Memory B cell (primary cell): ENCODE measurements at places on chromosomes 7 and 10.

DNA sequence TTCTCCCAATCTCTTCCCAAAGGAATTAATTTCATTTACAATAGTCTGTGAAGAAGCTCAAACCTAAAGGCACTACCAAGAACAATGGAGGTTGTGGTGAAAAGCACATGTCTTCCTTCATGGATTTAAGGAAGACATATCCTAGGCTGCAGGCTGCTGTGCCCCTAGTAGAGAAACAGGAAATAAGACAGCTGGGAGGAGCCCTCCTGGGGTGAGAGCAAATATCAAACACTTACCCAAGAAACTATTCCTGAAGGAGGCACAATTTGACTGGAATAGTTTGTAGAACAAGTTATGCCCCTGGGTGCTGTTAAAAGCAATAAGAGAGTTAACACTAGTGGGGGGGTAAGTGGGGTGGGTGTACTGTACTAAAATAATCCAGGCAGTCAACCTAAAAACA lies 30.1 kb downstream of the PDZD8 start:
- H3K27me3 ChIP-seq, result no peaks in the 10 kb centered on the region
- H3K27ac ChIP-seq, result no peak overlapping the region
- no peak overlapping the region for H3K4me3 ChIP-seq
- peaks cover 8% of the 10 kb centered on the region for H3K36me3 ChIP-seq

DNA sequence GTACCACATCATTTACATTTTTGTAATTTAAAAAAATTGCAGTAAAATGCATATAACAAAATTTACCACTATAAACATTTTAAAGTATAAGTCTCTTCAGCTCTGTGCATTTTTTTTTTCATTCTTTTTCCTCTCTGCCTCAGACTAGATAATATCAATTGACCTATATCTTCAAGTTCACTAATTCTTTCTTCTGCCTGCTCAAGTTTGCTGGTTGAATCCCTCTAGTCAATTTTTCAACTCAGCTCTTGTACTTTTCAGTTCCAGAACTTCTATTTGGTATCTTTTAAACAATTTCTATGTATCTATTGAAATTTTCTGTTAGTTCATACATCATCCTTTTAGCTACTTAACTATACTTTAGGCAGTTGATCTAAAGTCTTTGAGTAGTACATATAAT lies 112.0 kb downstream of the MICU1 start:
- no peak overlapping the region for H3K4me3 ChIP-seq
- H3K4me1 ChIP-seq, result peaks cover 4% of the 10 kb centered on the region
- no peaks in the 10 kb centered on the region for H3K27me3 ChIP-seq
- no peak for DNase-seq

GRCh38 chr7:132751244-132751647 lies 175.0 kb upstream of the PLXNA4 start:
- no peak for DNase-seq
- peaks cover 7% of the 10 kb centered on the region for H3K4me1 ChIP-seq
- H3K27me3 ChIP-seq, result peaks cover 13% of the 10 kb centered on the region

DNA sequence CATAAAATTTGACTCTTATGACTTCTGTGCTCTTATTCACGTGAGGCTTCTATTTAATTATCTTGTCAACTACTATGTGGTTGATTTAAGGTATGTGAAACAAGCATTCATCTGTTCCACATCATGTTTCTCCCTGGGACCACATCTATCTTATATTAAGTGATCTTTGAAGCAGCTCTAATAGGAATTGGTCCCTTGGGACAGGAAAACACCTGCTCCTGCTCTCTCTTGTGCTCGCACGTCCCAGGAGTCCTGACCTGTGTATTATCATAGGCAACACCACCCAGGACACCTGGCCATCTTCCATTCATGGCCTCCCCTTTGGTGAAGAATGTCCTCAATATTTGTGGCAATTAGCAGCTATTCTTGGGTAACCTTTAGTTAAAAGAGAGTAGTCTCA lies 269.2 kb downstream of the NRG3 start:
- H3K27ac ChIP-seq, result no peak overlapping the region
- H3K27me3 ChIP-seq, result no peaks in the 10 kb centered on the region
- no peaks in the 10 kb centered on the region for H3K4me1 ChIP-seq
- H3K36me3 ChIP-seq, result no peaks in the 10 kb centered on the region
- DNase-seq, result no peak
- H3K4me3 ChIP-seq, result no peak overlapping the region

- no peak overlapping the region for H3K4me3 ChIP-seq
- DNase-seq, result no peak
- no peak overlapping the region for H3K27ac ChIP-seq
Measured at GRCh38 chr10:34771106-34771505, 44.0 kb downstream of the PARD3 start.

GRCh38 chr7:2106440-2106839 lies 126.3 kb downstream of the MAD1L1 start:
- no peak overlapping the region for H3K27ac ChIP-seq
- H3K4me3 ChIP-seq, result no peak overlapping the region
- H3K36me3 ChIP-seq, result peaks cover 7% of the 10 kb centered on the region
- H3K27me3 ChIP-seq, result no peaks in the 10 kb centered on the region
- no peak for DNase-seq
- peaks cover 34% of the 10 kb centered on the region for H3K4me1 ChIP-seq

- no peak for DNase-seq
- H3K4me1 ChIP-seq, result peaks cover 13% of the 10 kb centered on the region
- no peak overlapping the region for H3K27ac ChIP-seq
- no peak overlapping the region for H3K4me3 ChIP-seq
- H3K27me3 ChIP-seq, result peaks cover 10% of the 10 kb centered on the region
Measured at GRCh38 chr7:116522247-116522646, 2.6 kb upstream of the CAV1 start.

DNA sequence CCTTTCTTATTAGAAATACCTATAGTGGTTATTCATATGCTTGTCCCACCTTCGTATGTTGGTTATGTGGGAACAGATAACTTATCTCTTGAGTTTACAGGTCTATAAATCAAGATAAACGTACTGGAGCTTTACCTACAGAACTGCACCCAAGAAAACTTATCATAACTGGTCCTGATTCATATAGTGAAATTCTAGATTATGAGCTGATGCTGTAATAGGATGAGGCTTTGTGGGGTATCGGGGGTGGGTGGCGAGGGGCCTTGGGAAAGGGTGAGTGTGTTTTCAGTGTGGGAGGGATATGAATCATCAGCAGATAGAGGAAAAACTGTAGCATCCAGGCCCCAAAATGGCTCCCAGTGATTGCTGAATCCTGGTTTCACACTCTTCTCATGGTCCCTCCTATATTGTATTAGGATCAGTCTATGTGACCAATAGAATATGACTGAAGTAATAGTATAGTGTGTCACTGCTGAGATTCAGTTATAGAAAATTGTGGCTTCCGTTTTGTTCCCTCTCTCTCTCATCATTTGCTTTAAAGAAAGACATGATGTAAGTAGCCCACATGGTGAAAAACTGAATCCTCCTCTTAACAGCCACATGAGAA lies 706.8 kb upstream of the LRRTM3 start:
- no peak overlapping the region for H3K27ac ChIP-seq
- H3K4me3 ChIP-seq, result no peak overlapping the region
- DNase-seq, result no peak
- no peaks in the 10 kb centered on the region for H3K27me3 ChIP-seq
- no peaks in the 10 kb centered on the region for H3K4me1 ChIP-seq
- H3K36me3 ChIP-seq, result no peaks in the 10 kb centered on the region

DNA sequence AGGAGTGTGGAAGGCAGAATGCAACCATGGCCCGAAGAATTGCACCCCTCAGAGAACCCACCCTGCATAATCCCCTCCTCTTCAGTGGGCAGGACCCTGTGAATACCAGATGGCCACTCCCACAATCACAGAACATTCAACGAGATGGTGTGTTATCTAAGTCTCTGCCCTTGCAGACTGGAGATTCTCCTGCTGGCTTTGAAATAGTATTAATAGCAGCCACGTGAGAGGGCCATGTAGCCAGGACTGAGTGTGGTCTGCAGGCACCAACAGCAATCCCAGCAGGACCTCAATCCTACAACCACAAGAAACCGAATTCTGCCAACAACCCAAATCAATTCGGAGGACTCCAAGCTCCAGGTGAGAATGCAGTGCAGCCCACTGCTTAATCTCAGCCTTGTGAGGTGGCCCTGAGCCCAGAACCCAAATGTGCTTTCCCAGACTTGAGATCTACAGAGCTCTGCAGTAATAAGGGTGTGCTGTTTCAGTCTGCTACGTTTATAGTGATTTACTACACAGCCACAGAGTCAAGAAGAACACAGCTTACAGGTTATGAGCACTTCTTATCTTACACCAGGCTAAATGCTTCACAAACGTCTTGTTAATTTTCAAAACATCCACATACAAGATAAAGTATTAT lies 72.1 kb downstream of the VOPP1 start:
- peaks cover 46% of the 10 kb centered on the region for H3K4me1 ChIP-seq
- H3K27me3 ChIP-seq, result no peaks in the 10 kb centered on the region
- DNase-seq, result no peak
- peaks cover 34% of the 10 kb centered on the region for H3K36me3 ChIP-seq
- no peak overlapping the region for H3K4me3 ChIP-seq

GRCh38 chr10:3570855-3571266 lies 214.1 kb downstream of the KLF6 start:
- no peak overlapping the region for H3K4me3 ChIP-seq
- no peak for DNase-seq
- peaks cover 4% of the 10 kb centered on the region for H3K27me3 ChIP-seq
- no peaks in the 10 kb centered on the region for H3K36me3 ChIP-seq
